ENCODE measurements at places on chromosomes 13 and 19. TPM values are rescaled to one million over a fixed set of nuclear protein-coding genes. Genes with fewer than 3 reads are reported as not detected.

GRCh38 chr13:111312944-111313590 is 7.4 kb upstream of the TEX29 start:
- DNase-seq = no peak

DNA sequence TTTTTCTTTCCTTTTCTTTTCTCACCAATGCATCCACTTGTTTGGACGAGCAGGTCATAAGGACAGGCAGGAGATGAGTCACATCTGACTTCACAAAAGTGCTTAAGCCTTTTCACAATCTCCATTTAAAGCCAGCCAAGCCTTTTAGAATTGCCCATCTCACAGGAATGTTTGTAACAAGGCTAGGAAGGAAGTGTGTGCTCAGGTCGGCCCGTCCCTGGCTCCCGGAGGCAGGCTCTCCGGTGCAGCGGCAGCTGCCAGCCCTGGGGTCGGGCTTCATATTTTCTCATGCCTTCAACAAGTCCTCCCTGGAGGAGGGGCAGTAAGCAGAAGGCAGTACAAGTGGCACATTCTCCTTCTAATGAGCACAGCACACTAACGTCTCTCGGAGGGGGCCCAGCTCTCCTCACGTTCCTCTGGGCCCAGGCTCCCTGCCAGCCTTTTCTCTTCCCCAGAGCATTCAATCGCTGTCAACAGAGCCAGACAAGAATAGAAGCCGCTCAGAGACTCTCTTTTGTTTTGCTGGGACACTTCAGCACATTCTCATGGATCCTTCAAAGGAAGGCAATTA is 180.5 kb downstream of the COL4A1 start:
- DNase-seq = no peak

DNA sequence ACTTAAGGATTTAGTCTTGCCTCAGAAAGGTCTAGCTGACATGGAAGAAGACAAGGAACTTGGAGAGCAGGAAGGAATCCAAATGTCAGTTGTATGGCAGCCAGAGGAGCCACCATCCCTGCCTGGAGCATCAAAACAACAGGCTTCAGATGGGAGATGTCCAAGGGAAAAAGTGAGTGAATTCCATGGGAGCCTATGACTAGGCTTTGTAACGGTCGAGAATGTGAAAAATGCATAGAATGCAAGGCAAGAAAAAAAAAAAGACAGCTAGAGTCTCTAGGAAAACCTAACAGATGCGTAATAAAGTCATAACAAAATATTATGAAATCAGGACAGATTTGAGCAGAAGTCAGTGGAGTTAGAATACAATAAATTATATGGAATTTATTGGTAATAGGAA is 183.7 kb upstream of the LSM14A start:
- DNase-seq = no peak

The RABAC1 gene
- 82.6 TPM for polyA plus RNA-seq

All from renal pelvis (tissue), 12 donors.